ENCODE measurements at places on chromosomes 7 and 10. TPM values are rescaled to one million over a fixed set of nuclear protein-coding genes. Genes with fewer than 3 reads are reported as not detected.

DNA sequence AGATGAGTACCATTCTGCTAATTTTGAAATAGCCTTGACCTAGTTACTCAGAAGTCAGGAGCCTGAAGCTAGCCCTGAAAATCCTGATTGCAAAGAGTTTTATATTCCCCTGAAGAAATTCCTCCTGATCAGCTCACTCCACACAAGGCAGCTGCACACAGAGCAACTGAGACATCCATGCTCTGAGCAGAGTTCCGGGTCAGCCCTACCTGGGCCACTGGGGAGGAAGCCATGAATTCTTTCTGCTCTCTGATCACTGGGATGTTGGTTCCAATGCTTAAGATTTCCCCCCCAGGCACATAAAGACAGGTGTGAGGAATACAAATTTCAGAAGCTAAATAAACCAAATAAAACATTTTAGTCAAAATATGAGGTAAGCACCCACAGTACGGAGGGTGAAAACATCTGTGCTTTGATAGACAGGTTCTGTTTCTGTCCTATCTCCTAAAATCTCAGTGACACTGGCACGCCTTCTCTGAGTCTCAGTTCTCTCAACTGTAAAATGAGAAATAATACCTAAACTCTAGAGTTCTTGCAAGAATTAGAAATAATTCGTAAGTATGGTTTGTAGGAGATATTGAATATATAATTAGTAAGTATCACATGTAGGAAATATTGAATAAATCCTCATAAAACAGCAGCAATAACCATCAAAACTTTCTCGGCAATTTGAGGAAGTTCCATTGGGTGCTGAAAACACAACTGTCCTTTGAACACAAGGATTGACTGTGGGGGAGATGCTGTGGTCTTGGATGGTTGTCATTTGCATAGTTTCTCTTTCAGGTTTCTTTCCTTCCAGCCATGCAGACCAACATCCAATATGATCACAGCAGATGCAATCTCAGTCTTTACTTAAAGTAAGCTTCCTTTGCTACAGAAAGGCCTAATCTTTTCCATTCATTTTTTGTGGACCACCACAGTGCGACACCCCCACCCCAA, 133.0 kb upstream of the TNS3 start:
- DNase-seq: no peak

DNA sequence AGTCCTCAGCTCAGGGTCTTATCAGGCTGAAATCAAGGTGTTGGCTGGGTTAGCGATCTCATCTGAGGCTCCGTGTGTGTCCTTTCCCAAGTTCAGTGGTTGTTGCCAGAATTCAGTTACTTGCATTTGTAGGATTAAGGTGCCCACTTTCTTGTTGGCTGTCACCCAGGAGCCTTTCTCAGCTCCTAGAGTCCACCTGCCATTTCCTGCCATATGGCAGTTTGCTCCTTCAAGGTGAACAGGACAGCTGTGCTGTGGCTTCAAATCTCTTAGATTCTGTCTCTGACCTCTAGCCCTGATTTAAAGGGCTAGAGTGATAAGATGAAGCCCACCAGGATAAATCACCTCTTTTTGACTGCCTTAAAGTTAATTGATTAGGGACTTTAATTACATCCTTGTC, 1.0 kb upstream of the HIF1AN start:
- DNase-seq: no peak

- no peak for DNase-seq
These were observed 18.7 kb downstream of the KIFBP start for GRCh38 chr10:69007260-69007659.

DNA sequence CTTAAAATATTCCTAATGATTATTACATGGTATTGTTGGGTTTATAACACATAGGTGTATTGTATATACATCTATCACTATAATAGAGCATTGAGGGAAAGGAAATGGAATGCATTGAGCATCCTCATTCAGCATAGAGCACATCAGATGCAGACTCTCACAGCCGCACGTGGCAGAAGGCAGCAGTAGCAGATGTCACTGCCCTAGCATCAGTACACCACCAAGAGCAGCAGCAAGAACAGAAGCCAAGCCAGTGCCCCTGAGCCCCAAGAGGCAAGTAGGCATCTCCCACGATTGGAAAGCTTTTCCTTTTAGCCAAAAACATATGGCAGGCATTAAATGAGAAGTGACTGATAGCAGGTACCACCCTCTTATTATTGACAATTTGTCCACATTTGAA, 510.0 kb downstream of the TNS3 start:
- no peak for DNase-seq

SEMA3E gene
- total RNA-seq: 27.7 TPM

HBP1 gene
- total RNA-seq: 56.9 TPM

PDZD7 gene
- total RNA-seq: 1.4 TPM

C10orf62 gene
- 0.34 TPM for total RNA-seq

Data from type B pancreatic cell (in vitro differentiated cells).